Type B pancreatic cell (in vitro differentiated cells): ENCODE measurements at places on chromosomes 2 and 18. TPM values are rescaled to one million over a fixed set of nuclear protein-coding genes. Genes with fewer than 3 reads are reported as not detected.

GRCh38 chr2:196068271-196069209 lies at the start of gene DNAH7:
Gene DNAH7 (minus strand): TSS chr2:196068837. CDS start chr2:196068711, 126 bp downstream.
- H3K4me1 ChIP-seq = peaks cover 6% of the 10 kb centered on the region

GRCh38 chr18:28365411-28365831 lies 188.5 kb upstream of the CDH2 start:
- H3K27me3 ChIP-seq = no peaks in the 10 kb centered on the region
- H3K4me3 ChIP-seq = no peak overlapping the region
- H3K4me1 ChIP-seq = no peaks in the 10 kb centered on the region
- no peak overlapping the region for H3K27ac ChIP-seq
- no peak for DNase-seq

GRCh38 chr2:201204655-201205514 lies 21.9 kb downstream of the CASP10 start:
- no peak overlapping the region for H3K27ac ChIP-seq
- no peak overlapping the region for H3K4me3 ChIP-seq
- no peak for DNase-seq

DNA sequence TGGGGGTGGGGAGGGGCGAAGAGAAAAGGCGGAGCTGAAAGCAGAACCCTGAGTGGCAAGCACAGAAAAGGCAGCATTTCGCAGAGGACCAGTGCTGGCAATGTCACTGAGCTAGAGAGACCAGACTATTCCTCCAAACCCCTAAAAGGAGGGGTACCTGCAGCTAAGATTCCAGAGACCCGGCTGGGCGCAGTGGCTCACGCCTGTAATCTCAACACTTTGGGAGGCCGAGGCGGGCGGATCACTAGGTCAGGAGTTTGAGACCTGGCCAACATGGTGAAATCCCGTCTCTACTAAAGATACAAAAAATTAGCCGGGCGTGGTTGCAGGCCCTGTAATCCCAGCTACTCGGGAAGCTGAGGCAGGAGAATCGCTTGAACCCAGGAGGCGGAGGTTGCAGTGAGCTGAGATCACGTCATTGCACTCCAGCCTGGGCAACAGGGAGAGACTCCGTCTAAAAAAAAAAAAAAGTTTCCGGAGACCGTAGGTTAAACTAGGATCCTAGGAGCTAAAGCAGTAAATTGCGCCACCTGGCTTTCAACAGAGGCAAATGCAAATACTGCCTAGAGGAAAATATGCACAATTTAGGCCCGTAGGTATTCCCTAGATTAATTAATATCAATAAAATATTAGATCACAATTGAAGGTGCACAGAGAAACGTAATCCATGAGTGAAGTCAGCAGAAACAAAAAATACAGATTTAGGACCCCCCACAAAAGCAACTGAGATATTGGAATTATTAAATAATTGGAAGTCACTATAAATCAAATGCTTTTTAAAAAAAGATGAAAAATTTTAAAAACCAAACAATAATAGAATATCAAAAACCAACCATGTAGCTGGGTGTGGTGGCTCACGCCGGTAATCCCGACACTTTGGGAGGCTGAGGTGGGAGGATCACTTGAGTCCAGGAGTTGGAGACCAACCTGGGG lies 4.9 kb downstream of the UCN start:
- DNase-seq = no peak
- H3K36me3 ChIP-seq = no peaks in the 10 kb centered on the region
- H3K4me1 ChIP-seq = no peaks in the 10 kb centered on the region
- no peak overlapping the region for H3K27ac ChIP-seq
- peak overlapping the region; percentile 23 for H3K4me3 ChIP-seq

DNA sequence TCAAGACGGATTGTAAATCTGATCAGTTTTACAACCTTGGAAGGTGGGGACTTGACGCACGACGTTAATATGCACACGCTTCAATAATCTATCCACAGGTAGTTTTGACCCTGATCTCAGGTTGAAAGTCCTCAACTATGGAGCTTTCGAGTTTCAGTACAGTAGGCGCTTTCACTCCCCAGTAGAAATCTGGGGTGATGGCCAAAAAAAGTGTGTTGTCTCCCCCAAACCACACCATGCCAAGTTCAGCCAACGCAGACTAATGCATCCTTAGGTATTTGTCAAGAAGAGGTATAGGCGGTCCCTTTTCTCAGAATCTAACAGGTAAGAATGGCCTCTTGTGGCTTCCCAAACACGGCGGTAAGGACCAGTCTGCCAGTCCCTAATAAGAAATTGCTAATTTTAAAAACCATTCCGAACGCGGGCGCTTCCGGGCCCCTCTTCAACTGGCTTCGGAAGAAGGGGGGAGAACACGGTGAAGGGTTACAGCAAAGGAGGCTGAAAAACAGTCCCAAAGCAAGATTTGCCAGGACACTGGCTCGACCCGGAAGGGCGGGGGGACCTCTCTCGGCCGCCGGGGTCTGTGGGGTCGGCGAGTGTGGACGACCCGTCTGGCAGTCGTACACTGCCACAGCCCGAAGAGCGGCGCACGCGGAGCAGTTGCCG lies 659 bp downstream of the FAM210A start:
- no peak for DNase-seq
- peaks cover 12% of the 10 kb centered on the region for H3K36me3 ChIP-seq
- peak overlapping the region; percentile 91 for H3K4me3 ChIP-seq
- no peaks in the 10 kb centered on the region for H3K27me3 ChIP-seq

DNA sequence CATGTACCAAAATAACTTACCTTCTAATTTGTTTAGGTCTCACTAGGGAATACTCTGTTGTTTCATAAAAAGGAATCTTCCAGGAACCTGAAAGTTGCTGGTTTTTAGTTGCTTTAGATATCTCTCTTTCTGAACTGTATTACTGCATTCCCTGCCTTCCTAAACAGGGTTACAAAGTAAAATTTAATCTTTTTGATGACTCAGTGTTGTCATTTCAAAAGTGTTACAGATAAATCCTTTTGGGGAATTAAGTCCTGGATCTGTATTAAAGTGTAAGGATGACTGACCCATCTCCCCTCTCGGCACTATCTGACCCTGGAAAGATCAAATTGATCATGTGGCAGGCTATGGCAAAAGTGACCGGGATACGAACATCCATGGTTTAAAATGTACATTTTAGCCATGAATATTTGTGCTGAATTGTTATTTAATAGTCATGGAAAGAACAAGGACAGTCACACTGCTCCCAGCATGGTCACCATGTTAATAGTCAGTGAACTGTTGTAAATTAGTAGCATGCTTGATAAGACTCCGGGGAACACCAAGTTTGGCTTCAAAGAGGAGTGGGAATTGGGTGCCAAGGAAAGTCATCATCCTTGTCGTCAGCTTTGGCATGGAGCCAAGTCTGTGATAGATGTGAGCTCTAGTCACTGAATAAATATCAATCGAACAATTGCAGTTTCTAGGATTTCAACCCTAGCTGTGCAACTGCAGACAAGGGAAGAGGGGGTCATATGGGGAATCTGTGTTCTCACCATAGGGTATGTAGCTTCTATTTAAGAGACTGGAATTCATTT lies 4.2 kb downstream of the PLEKHA3 start:
- no peak overlapping the region for H3K4me3 ChIP-seq
- DNase-seq = no peak
- H3K4me1 ChIP-seq = peaks cover 35% of the 10 kb centered on the region
- no peaks in the 10 kb centered on the region for H3K27me3 ChIP-seq
- H3K27ac ChIP-seq = no peak overlapping the region
- H3K36me3 ChIP-seq = peaks cover 24% of the 10 kb centered on the region

DNA sequence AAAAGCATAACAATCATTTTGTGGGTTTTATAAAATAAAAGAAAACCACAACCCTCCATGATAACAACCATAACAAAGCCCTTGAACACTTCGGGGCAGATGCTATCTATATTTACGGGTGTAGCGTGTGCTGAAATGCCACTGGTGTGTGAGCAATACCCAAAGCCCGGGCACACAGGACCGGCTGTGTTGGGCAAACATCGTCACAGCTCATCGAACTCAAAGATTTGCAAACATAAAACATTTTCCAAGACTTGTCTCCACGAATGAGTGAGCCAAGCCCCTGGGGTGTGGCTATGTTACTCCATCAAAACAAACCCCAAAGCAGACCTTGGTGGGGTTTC lies 290.2 kb downstream of the LPIN1 start:
- no peak for DNase-seq
- H3K4me1 ChIP-seq = no peaks in the 10 kb centered on the region
- no peak overlapping the region for H3K27ac ChIP-seq
- no peak overlapping the region for H3K4me3 ChIP-seq
- peaks cover 3% of the 10 kb centered on the region for H3K36me3 ChIP-seq
- H3K27me3 ChIP-seq = peaks cover 3% of the 10 kb centered on the region

- H3K27ac ChIP-seq = no peak overlapping the region
- H3K36me3 ChIP-seq = no peaks in the 10 kb centered on the region
- no peaks in the 10 kb centered on the region for H3K4me1 ChIP-seq
- no peak for DNase-seq
- no peak overlapping the region for H3K4me3 ChIP-seq
- no peaks in the 10 kb centered on the region for H3K27me3 ChIP-seq
These were observed 224.6 kb downstream of the ARL6IP6 start for GRCh38 chr2:152942940-152943440.

DNA sequence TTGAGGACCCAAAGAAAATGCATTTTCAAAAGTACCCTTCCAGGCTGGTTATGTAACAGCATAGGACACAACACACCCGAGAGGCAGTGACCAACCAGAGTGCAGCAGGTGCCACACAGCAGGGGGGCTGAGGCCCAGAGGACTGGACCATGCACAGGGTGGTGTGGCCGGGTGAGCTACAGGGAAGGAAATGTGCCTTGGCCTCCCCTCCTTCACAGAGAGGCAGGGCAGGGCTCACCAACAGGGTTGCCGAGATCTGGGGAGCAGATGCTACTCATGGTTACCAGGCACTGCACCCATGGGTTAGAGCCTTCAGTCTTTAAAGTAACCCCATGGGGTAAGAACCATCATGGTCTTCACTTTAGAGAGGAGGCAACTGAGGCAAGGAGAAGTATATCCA lies 158.4 kb downstream of the MSH2 start:
- H3K36me3 ChIP-seq = no peaks in the 10 kb centered on the region
- DNase-seq = no peak

- no peak overlapping the region for H3K27ac ChIP-seq
- no peak for DNase-seq
- H3K36me3 ChIP-seq = peaks cover 18% of the 10 kb centered on the region
- no peak overlapping the region for H3K4me3 ChIP-seq
These were observed 118.8 kb upstream of the B3GNT2 start for GRCh38 chr2:62076980-62077638.

- no peak for DNase-seq
- no peak overlapping the region for H3K27ac ChIP-seq
- H3K36me3 ChIP-seq = no peaks in the 10 kb centered on the region
- no peaks in the 10 kb centered on the region for H3K27me3 ChIP-seq
These were observed 178.7 kb downstream of the FMNL2 start for GRCh38 chr2:152513681-152514080.

- peaks cover 6% of the 10 kb centered on the region for H3K27me3 ChIP-seq
- no peak overlapping the region for H3K27ac ChIP-seq
- DNase-seq = no peak
These were observed 109.0 kb upstream of the CBLN2 start for GRCh38 chr18:72652990-72653593.

DNA sequence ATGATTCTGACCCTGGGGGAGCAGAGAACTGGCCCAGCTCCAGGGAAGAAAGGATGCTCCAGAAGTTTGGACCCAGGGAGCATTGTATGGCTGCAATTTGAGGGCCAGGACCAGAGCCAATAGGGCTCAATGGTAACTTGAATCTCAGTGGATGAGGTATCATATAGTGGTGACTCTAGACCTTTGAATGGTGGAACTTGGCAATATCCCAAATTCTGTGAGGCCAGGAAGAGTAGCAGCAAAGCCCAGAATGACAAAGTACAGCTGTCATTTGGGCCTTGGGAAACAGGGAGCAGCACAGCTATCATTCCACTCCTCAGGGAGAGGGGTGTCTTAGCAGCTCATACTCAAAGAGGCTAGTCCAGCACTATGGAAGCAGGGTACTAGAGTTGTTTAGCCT lies 332.9 kb upstream of the RBMS1 start:
- H3K4me1 ChIP-seq = no peaks in the 10 kb centered on the region
- H3K27ac ChIP-seq = no peak overlapping the region
- no peak for DNase-seq
- H3K4me3 ChIP-seq = no peak overlapping the region
- no peaks in the 10 kb centered on the region for H3K27me3 ChIP-seq

- no peaks in the 10 kb centered on the region for H3K36me3 ChIP-seq
- H3K27ac ChIP-seq = no peak overlapping the region
- DNase-seq = no peak
- no peak overlapping the region for H3K4me3 ChIP-seq
These were observed 43.4 kb upstream of the OTOF start for GRCh38 chr2:26521054-26521912.

DNA sequence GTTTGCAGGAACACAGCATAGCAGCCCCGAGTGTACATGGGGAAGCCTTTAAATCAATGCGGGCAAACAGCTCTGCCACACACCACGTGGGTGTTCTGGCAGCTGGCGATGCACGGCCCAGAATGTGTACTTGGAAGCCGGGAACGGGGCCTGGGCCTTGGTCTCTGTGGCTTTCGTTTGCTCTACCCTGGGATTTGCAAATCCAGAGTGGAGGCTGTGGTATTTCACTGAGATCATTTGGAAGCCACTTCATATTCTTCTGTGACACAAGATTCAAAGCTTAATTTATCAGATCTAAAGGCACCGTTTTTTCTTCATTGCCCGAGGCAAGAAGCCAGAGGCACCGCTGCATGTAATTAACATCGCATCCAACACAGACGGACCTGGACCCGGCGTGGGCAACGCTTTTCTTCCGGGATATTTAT lies 246.3 kb upstream of the MYT1L start:
- no peak for DNase-seq
- H3K4me1 ChIP-seq = peaks cover 4% of the 10 kb centered on the region
- no peak overlapping the region for H3K4me3 ChIP-seq
- H3K36me3 ChIP-seq = no peaks in the 10 kb centered on the region
- H3K27ac ChIP-seq = no peak overlapping the region

- peak overlapping the region; percentile 97 for H3K4me3 ChIP-seq
- DNase-seq = peak; percentile 73
- H3K4me1 ChIP-seq = peaks cover 43% of the 10 kb centered on the region
- peaks cover 12% of the 10 kb centered on the region for H3K27me3 ChIP-seq
These were observed 465 bp downstream of the SEPTIN10 start for GRCh38 chr2:109613081-109613921.

DNA sequence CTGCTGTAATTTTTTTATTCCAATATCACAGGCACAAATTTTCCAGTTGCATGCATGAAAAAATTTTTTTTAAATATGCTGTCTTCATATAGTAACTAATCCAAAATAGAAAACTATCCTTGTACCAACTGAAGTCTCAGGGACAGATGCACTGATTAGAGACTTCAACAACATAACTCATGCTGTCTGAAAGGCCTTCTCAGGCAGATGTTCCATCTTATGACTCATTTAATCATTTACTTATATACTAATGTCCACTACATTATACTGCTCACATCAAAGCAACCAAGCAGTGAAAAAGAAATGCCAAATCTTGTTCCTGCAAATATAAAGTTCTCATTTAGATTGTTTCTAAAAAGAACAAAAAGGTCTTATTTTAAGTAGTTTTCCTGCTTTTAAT lies 53.1 kb downstream of the OLA1 start:
- no peak for DNase-seq
- H3K4me1 ChIP-seq = peaks cover 5% of the 10 kb centered on the region
- H3K36me3 ChIP-seq = peaks cover 1% of the 10 kb centered on the region
- no peak overlapping the region for H3K27ac ChIP-seq

Gene SNED1
- total RNA-seq = 9.7 and 140 TPM in 2 replicates

Gene BOLA3
- total RNA-seq = 35.6 and 54.3 TPM in 2 replicates

Gene PLEK
- not detected in 2 replicates for total RNA-seq

Gene SNTG2
- total RNA-seq = 0.45 and 1.1 TPM in 2 replicates

Gene CYTIP
- 0.40 and 0.51 TPM in 2 replicates for total RNA-seq

Gene UGT1A4
- not detected in 2 replicates for total RNA-seq

Gene TMEM182
- 4.2 and 5.8 TPM in 2 replicates for total RNA-seq

Gene NEU2
- total RNA-seq = 0.33 TPM in 1 of 2 replicates, not detected in the other

Gene C2orf66
- total RNA-seq = 0.29 TPM in 1 of 2 replicates, not detected in the other

Gene ZNF521
- 5.3 and 75.1 TPM in 2 replicates for total RNA-seq

Gene CAPN14
- total RNA-seq = 0.12 and 0.39 TPM in 2 replicates

Gene C2orf78
- not detected in 2 replicates for total RNA-seq

Gene DYSF
- total RNA-seq = 1.7 and 4.2 TPM in 2 replicates
